ENCODE measurements at places on chromosomes 3 and 15.

DNA sequence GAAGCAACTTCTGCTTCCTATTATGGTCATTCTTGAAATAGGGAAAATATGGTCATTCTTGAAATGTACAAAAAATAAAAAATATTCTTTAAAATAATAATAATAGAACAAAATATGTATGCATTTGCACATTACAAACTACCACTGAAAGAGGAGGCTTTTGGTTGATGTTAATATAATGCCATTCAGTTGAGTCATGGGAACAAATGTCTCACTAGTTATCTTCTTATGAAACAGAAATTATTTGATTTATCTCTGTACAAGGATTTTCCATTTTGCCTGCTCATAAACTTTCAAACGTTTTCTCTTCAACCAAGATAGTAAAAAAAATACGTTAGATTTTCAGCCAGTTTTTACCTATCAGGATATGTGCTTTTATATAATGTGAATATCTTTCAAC, 1662.7 kb downstream of the OTOL1 start:
- DNase-seq: no peak

- DNase-seq: no peak
These were observed 1.5 kb downstream of the CELF6 start for GRCh38 chr15:72318408-72318942.

GRCh38 chr3:143831994-143832393, 16.3 kb downstream of the SLC9A9 start:
- no peak for DNase-seq

DNA sequence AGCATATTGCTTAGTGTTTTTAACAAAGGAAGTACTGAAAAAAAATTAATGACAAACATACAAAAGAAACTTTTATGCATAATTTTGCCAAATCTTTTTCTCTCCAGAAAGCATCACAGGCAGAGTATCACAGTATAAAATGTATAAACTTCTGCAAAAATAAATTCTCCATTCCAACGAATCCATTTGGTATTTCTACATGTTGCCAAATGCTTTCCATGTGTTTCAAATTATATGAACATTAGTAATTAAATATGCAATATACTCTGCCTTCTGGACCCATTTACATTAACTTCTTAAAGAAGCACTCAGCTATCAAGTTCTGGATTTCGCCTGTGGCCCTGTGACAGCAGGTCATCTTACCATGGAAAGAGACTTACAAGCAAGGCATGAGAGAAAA, 189.1 kb upstream of the ALCAM start:
- no peak for DNase-seq

- DNase-seq: no peak
These were observed 51.0 kb downstream of the EOMES start for GRCh38 chr3:27671101-27671500.

GRCh38 chr15:77552066-77552465, 80.6 kb downstream of the LINGO1 start:
- DNase-seq: no peak

DNA sequence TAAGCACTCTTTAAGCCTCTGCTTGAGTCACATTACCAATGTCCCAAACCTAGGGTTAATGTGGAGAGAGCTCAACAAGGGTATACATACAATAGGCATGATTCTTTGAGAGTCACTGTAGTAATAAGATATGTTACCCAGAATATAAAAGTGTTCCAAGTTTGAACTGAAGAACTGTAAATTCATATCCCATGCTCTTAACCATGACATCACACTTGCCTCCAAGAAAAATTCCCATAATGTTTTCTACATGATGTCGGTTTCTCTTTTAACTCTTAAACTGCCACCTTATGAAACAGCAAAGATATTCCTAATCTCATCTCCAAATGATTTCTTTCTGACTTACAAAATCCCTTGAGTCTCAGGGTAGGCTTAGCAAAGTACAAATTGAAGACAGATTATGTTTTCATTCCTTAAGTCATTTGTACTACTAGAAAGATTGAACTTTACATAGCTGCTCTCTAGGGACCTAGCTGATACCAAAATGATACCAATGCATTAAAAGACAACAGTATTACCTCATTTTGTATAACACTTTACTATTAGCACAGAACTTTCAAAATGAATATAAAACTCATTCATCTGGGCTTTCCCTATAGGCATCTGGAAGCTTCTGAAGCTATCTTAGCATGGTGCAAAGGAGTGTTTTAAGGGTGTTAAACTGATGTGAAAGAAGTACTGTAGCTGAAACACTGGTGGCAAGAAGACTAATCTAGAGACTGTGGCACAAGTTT, 127.1 kb downstream of the KCNMB2 start:
- no peak for DNase-seq

DNA sequence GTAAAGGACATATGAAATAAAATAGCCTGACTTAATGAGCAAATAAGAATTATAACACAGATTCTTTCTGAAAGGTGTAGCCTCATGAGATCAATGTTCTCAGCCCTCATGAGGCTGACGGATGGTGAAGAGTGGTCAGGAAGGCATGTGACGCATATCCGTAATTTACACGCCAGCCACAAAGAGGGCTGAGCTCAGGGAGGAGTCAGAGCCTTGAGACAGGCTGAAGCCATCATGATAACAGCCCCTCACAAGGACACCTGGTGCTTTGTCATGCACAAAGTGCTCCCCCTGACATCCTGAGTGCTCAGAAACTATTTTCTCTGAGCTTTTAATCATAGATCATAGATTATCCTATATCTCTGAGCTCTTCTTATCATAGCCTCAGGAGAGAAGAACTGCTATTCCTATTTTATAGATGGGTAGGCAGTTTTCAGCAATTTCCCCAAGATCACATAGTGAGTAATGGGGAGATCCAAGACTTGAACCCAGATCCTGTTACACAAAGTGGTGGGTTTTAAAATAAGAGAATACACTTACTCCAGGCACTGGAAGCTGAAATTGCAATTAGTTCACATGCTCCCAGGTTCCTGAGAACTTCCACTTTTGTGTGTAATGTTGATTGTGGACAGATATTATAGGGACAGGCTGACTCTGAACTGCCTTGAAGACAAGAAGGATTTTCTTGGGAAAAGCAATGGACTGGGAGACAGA, 267.1 kb downstream of the RPLP1 start:
- DNase-seq: no peak

DNA sequence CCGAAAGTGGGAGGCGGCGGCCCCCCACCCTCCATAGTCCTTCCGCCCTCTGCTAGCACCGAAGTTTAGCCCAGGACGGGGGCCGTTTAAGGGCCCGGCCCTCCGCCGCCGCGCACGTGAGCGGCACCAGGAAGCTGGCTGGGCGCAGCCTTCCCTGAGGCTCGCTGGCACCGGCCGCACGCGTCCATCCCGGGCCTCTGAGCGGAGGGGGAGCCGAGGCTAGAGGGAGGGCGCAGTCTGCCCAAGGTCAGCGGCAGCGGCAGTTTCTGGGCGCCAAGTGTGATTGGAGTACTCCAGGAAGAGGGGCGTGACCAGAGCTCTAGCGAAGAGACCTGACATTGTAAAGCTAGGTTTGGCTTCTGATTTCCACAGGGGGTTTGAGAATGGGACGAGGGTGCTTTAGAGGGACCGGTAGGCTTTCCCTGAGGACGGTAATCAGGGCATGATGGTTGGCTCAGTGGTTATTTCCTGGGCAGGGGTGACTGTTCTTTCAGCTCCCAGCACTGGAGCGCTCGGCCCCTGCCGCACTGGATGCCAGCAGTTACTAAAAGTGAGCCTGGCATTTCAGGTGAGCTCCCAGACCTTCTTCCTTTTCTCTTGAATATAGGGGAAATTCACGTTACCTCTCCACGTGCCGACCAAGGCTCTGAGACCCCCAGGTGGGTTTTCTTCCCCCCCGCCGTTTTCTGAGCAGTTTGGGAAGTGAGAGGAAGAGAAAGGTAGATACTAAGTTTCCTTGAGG, 853 bp downstream of the TEX264 start:
- DNase-seq: no peak

GRCh38 chr3:137202941-137203340, 245.2 kb downstream of the IL20RB start:
- DNase-seq: no peak

- DNase-seq: peak; percentile 19
These were observed 67.1 kb downstream of the OXSM start for GRCh38 chr3:25856902-25857518.

- no peak for DNase-seq
These were observed 42.6 kb downstream of the PPCDC start for GRCh38 chr15:75065851-75066509.

- DNase-seq: no peak
These were observed 359.5 kb upstream of the TMCO5A start for GRCh38 chr15:37574985-37575384.

DNA sequence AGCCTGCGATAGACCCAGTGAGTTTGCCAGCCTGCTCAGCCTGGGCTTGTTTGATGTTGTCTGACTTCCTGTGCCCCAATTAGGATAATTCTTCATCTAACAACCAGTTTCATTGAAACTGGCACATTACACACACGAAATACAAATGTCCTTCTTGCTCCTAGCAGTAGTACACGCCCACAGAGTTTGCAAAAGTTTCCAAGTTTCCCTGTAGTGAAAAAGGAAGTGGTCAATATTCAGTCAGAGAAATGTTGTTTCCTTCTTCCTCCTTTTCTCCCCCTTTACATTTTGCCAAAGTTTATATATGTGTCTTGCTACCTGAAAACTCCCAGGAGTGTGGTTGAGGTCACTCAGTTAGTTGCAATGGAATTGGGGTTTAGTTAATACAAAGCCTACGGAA, 58.4 kb upstream of the LRTM1 start:
- no peak for DNase-seq

DNA sequence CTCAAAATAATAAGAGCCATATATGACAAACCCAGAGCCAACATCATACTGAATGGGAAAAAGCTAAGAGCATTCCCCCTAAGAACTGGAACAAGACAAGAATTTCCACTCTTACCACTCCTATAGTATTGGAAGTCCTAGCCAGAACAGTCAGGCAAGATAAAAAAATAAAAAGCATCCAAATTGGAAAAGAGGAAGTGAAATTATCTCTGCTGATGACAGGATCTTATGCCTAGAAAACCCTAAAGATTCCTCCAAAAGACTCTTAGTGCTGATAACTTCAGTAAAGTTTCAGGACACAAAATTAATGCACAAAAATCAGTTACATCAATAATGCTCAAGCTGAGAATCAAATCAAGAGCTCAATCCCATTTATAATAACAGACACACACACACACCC, 45.9 kb upstream of the SLC2A2 start:
- no peak for DNase-seq

- no peak for DNase-seq
These were observed 53.5 kb upstream of the KPNA4 start for GRCh38 chr3:160618878-160619277.

GRCh38 chr3:54987719-54988118, 59.9 kb upstream of the LRTM1 start:
- DNase-seq: no peak

All from AG04449 (cell line).